ENCODE measurements at places on chromosomes 16 and 17. TPM values are rescaled to one million over a fixed set of nuclear protein-coding genes. Genes with fewer than 3 reads are reported as not detected.

Gene LITAFD
- not detected for total RNA-seq

GRCh38 chr17:40068917-40069750 lies 6.4 kb downstream of the THRA start:
- H3K4me1 ChIP-seq: peaks cover 94% of the 10 kb centered on the region
- H3K27ac ChIP-seq: peak overlapping the region; percentile 83
- no peaks in the 10 kb centered on the region for H3K27me3 ChIP-seq
- H3K4me3 ChIP-seq: no peak overlapping the region
- DNase-seq: peak; percentile 94

- no peaks in the 10 kb centered on the region for H3K27me3 ChIP-seq
- no peak overlapping the region for H3K4me3 ChIP-seq
- no peaks in the 10 kb centered on the region for H3K36me3 ChIP-seq
- peaks cover 41% of the 10 kb centered on the region for H3K4me1 ChIP-seq
- H3K27ac ChIP-seq: no peak overlapping the region
- peak; percentile 36 for DNase-seq
Measured at GRCh38 chr17:337453-337852, 15.2 kb downstream of the RPH3AL start.

DNA sequence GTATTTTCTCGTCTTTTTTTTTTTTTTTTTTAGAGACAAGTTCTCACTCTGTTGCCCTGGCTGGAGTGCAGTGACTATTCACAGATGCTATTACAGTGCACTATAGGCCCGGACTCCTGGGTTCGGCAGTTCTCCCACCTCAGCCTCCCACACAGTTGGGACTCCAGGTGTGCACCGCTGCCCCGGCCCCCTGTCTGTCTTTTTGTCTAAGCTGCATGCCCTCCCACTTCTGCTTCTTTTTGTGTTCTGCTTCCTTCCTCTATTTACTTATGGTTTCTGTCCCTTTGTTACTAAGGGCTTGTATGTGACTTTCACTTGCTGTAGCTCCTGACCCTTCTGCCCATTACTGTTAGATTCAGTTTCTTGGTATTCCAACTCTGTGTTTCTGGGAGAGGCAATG lies 20.5 kb downstream of the SLC7A6 start:
- peak overlapping the region; percentile 81 for H3K27ac ChIP-seq
- peaks cover 68% of the 10 kb centered on the region for H3K4me1 ChIP-seq

GRCh38 chr17:82319619-82320062 lies 2.2 kb upstream of the CD7 start:
- no peak overlapping the region for H3K4me3 ChIP-seq
- DNase-seq: no peak
- peaks cover 31% of the 10 kb centered on the region for H3K4me1 ChIP-seq

Gene TBC1D3G
- total RNA-seq: not detected

Gene PYDC1
- total RNA-seq: not detected

Gene HSD17B1
- 1.2 TPM for total RNA-seq
